ENCODE measurements at places on chromosomes 1 and 21. TPM values are rescaled to one million over a fixed set of nuclear protein-coding genes. Genes with fewer than 3 reads are reported as not detected.

PEAR1 gene
- 3.5 TPM for total RNA-seq

SFT2D2 gene
- 45.3 TPM for total RNA-seq

NR0B2 gene
- total RNA-seq, result not detected

ZMYND12 gene
- total RNA-seq, result 1.00 TPM

HRNR gene
- total RNA-seq, result under 0.01 TPM

BATF3 gene
- total RNA-seq, result under 0.01 TPM

AKR7A3 gene
- total RNA-seq, result 0.57 TPM

CNKSR1 gene
- total RNA-seq, result 12.3 TPM

CEP104 gene
- 39.6 TPM for total RNA-seq

RAB25 gene
- 48.7 TPM for total RNA-seq

C1QA gene
- not detected for total RNA-seq

RASSF5 gene
- total RNA-seq, result 6.3 TPM

KLHDC8A gene
- not detected for total RNA-seq

TFF2 gene
- not detected for total RNA-seq

LYPD8 gene
- total RNA-seq, result not detected

NPPA gene
- not detected for total RNA-seq

ZSWIM5 gene
- total RNA-seq, result 0.14 TPM

SMCP gene
- total RNA-seq, result not detected

CELA2A gene
- total RNA-seq, result not detected

ACTL8 gene
- not detected for total RNA-seq

FNDC7 gene
- not detected for total RNA-seq

PRRC2C gene
- total RNA-seq, result 69.4 TPM

CA6 gene
- total RNA-seq, result not detected

LCE1F gene
- not detected for total RNA-seq

All from nasal cavity respiratory epithelium epithelial cell of viscerocranial mucosa (primary cell).